GM12891 (cell line): ENCODE measurements at places on chromosomes 13 and 19.

GRCh38 chr19:19461306-19461670 is 54.1 kb downstream of the TSSK6 start:
- DNase-seq = no peak

- no peak for DNase-seq
Measured at GRCh38 chr19:45307361-45307760, 15.3 kb downstream of the CKM start.

GRCh38 chr13:79829880-79830279 is 348.9 kb downstream of the NDFIP2 start:
- DNase-seq = no peak

DNA sequence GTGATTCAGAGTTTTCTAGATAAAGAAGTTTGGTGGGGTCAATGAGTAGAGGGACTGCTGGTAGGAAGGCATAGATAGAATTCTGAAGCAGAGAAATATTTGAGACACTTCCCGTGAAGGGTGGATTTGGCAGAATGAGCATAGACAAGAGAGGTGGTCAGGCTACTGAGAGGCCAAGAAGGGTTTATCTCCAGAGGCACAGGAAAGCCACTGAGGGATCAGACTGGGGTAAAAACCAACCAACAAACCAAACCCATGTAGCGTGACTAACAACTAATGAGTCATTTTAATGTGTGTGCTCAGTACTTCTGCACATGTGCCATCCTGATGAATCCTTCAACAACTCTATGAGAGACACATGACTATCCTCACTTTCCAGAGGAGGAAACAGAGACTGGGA is 60.0 kb upstream of the SERP2 start:
- no peak for DNase-seq

- no peak for DNase-seq
Measured at GRCh38 chr19:35764432-35765315, 6.7 kb downstream of the PROSER3 start.

DNA sequence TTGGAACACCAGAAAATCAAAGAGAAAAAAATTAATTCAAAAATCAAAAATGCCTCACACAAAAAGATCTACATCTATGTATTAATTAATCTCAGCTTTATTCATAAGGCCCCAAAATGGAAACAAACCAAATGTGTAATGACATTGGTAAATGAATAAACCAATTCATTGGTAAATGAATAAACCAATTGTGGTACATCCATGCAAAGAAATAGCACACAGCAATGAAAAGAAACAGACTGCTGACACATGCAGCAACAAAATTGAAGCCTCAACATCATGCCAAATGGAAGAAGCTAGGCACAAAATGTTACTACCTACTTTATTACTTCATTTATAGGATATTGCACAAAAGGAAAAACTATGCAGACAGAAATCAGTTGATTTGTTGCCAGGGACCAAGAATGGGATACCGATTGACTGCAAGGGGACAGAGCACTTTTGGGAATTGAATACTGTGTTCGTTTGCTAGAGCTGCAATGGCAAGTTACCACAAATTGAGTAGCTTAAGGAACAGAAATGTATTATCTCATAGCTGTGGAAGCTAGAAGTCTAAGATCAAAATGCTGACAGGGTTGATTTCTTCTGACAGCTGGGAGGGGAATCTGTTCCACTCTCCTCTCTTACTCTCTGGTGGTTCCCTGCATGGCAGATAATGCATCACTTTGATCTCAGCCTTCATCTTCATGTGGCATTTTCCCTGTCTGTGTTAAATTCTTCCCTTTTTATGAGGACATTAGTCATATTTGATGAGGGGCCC is 252.8 kb downstream of the RFC3 start:
- DNase-seq = no peak

GRCh38 chr13:35388441-35389355 is 87.8 kb downstream of the MAB21L1 start:
- no peak for DNase-seq

DNA sequence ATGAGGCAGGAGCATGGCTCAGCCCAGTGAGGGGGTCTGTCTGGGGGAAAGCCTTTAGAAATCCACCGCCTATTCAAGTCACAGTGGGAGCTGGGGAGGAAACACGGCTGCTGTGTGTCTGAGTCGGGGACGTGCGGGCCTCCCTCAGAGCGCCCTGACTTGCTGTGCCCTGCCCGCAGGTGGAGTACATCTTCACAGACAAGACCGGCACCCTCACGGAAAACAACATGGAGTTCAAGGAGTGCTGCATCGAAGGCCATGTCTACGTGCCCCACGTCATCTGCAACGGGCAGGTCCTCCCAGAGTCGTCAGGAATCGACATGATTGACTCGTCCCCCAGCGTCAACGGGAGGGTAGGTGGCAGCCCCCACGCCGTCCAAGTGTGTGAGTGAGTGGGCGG is 137.8 kb upstream of the MCF2L start:
- no peak for DNase-seq

DNA sequence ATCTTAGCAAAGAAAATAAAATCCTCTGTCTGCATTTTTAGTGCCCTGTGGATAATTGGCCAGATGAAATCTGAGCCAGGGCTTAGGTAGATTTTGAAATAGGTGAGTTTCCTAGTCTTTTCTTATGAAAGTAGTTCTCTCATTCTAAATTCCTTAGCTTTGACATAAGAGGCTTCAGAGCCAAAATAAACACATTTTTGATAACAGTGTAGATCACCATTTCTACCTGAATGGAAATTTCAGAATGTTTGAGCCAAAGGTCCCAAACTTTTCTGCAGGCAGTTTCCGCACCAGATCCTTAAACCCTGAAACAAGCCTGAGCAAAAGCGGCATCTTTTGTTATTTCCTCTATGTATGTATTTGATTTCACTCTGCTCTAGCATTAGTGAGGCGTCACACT is 551.2 kb downstream of the EFNB2 start:
- no peak for DNase-seq

GRCh38 chr19:5340637-5341447 is at the start of gene PTPRS:
PTPRS (minus strand) TSS chr19:5340812; CDS start chr19:5286140, 54,672 bp downstream.
- DNase-seq = peak; percentile 86

- no peak for DNase-seq
Measured at GRCh38 chr13:58782736-58783135, 1151.2 kb downstream of the PCDH17 start.

GRCh38 chr13:65168026-65168425 is 2062.1 kb downstream of the PCDH9 start:
- DNase-seq = no peak

- DNase-seq = no peak
Measured at GRCh38 chr13:55199134-55199533, 1941.6 kb upstream of the PRR20A start.

DNA sequence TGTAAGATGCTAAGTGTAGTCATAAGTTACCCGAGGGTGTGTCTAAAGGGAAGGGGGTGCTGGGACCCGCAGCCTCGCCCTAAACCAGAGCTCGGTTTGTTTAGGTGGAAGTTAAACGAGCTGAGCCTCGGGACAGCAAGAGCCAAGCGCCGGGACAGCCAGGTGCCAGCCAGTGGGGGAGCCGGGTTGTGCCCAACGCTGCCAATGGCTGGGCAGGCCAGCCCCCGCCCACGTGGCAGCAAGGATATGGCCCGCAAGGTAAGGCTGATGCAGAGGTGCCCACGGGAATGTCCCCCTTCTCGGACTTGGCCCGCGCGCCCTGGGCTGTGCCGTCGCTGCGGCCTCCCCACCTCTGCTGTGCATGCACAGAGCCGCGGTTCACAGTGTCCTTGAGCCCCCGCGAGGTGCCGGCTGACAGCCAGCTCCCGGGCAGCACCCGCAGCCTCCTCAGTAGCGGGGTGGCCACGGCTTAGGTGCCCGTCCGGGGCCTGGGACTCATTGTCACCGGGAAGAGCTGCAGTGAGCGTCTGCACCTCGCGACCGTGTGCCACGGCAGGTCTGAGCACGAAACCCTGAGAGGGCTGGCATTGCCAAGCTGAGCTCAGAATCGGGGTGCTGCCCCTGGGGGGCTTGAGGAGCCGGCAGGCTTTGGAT is 9.3 kb upstream of the RPS15 start:
- DNase-seq = no peak

GRCh38 chr19:29809795-29810503 is 1.8 kb upstream of the CCNE1 start:
- no peak for DNase-seq

DNA sequence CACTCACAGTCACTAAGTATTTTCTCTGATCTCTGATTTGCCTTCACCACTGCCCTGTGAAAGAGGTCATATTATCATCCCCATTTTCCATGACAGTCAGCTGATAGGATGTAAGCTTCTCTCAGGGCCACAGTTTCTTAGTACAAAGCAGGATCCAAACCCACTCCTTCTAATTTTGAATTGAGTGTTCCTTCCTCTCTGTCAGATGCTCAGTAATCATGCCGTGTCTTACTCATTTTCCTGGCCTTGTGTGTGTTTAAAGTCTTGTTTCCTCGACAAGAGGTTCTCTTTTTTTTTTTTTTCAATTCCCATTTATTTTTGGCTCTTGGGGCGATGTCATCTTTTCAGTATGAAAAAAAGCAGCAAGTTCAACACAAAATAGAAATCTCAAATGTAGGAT is 72.3 kb downstream of the NAA16 start:
- no peak for DNase-seq

DNA sequence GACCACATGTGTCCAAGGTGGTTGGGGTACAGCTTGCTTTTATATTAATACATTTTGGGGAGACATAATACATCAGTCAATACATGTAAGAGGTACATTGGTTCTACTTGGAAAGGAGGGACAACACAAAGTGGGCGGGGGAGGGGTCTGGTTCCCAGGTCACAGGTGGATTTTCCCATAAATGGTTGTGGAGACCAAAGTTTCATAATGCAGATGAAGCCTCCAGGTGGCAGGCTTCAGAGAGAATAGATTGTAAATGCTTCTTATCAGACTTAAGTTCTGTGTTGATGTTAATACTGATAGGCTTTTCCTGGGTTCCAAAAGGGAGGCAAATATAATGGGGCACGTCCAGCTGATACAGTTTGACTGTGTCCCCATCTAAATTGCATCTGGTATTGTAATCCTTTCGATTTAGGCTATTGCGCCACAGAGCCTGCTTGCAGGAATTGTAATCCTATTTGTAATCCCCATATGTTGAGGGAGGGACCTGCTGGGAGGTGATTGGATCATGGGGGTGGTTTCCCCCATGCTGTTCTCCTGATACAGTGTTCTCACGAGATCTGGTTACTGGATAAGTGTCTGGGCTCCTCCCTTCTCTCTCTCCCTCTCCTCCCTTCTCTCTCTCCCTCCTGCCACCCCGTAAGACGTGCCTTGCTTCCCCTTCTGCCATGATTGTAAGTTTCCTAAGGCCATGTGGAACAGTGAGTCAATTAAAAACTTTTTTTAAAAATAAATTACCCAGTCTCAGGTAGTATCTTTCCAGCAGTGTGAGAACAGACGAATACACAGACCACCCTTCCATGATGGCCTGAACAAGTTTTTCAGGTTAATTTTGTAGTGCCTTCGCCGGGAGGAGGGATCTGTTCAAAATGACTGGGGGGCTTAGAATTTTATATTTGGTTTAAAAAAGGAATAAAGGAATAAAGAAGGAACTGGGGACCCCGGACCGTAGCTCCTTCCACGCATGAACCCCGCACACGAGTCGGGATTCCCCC is 44.9 kb downstream of the ZNF823 start:
- no peak for DNase-seq

DNA sequence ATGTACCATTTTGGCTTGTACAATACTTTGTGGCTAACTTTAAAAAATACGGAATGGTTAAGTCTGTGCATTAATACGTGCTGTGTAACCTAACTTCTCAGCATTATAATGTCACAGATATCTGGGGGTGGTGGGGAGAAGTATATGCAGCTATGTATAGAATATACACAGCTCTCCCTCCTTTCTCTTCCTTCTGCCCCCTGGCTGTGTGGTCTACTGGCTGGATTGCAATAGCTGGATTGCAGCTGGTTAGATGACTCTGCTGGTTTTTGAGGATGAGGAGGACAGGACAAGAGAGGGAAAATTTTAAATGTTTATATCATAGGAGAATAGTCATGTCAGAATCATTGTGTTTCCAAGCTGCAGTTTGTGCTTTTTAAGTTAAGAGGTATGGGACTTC is 9.7 kb downstream of the RNASEH2B start:
- no peak for DNase-seq

DNA sequence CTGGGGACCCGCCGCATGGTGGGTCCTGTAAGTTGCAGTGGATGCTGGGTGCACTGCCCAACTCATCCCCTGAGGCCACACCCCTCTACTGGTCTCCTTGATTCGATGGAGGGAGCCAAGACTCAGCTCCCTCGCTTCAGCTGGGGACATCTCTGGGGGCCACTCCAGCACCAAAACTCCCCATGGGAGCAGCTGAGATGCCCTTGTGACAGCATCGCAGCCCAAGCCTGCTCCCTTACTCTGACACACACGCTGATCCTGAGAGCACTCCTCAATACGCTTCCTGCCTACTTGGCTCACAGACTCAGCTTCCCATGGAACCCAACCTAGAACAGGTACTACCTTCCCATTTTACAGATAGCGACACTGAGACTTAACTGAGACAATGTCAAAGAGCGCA is 56.2 kb downstream of the PEPD start:
- DNase-seq = no peak

- DNase-seq = no peak
Measured at GRCh38 chr13:111469916-111470506, 149.6 kb downstream of the TEX29 start.
